KBM-7 (cell line): ENCODE measurements at places on chromosomes 2 and 18.
A peak's percentile ranks its signal among the peaks of the same experiment; 100 is the strongest.

- no peak for DNase-seq
Observed at GRCh38 chr2:26905341-26906198, 57.6 kb downstream of the DPYSL5 start.

GRCh38 chr18:60350150-60350549, 22.4 kb downstream of the MC4R start:
- DNase-seq, result no peak

DNA sequence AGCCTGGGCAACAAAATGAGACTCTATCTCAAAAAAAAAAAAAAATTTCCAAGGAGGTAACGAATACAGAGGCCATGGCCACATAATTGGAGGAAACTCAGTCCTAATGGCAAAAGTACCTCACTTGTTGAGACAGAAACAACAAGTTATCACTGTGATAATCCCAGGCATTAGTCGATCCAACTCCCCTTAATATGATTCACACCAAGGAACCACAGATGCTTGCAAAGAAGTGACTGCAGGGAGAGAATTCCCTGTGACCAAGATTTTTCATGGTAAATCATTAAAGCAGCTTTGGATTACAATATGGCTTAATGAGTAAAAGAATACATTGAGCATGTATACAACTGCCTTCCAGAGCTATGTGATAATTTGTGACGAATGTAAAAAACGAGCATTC, 80.4 kb upstream of the RNU4ATAC start:
- DNase-seq, result no peak

DNA sequence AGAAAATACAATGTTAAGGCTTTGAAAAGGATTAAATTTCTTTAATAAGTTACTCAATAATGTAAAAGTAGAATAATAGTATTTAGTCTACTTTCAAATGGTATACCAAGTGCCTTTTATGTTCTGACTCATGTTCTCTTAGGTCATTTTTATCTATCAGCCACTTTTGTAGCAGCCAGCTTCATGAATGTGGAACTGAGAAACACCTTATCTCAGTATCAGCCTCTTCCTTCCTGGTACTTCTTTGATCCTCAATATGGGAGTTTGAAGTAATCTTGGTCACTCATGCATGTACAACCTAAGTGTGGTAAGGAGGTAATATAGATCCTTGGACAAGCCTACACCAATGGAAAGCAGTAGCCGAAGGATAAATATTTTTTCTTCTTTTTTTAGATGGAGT, 180.4 kb upstream of the NRXN1 start:
- DNase-seq, result no peak

DNA sequence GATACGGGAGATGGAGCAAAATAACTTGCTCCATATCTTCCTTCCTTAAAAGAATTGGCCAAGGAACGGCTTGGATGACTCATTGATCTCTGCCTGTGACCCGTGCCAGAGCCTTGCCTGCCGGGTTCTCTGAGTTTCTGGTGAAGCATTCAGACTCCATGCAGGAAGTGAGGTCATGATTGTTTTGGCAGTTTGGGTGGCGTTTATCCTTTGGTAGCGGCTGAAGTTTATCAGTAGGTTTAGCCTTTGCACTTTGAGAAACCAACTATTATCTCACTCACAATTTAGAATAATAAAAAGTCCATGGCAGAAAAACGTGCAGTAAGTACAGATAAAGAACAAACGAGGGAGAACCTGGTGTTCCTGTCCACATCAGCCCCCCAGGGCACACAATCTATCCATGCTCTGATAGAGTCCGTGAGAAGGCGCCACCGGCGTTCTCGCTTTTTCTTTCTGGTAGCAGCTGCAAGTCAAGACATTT, 15.0 kb upstream of the CTAGE1 start:
- DNase-seq, result no peak

GRCh38 chr2:48952143-48952542, 196.6 kb upstream of the LHCGR start:
- no peak for DNase-seq

- DNase-seq, result no peak
Observed at GRCh38 chr18:23504720-23505119, 1.4 kb downstream of the RMC1 start.

GRCh38 chr2:17000184-17000482, 334.5 kb upstream of the CYRIA start:
- DNase-seq, result no peak

DNA sequence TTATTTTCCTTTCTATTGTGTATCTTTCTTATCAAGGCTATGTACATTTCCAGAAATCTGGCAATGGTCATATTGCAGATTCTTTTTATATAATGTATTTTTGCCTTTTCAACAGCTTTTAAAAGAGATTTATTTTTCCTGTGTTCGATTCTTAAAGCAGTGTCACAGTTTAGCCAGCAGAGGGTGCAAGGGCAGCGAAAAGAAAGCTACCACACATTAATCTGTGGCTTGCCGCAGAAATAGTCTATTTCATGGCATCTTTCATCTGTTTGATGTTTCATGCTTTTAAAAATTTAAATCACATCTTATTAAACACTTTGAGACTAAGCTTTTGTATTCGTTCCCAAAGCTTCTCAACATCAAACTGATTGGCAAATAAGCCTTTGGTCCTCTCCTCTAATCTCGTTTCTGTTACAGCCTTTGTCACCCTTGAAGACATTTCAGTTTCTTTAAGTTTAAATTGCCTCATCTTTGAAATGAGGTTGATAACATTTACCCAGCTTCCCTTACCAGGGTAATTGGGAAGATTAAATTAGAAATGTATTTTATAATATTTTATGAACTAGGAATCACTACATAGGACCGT, 73.3 kb downstream of the PIK3C3 start:
- peak; percentile 30 for DNase-seq

- DNase-seq, result no peak
Observed at GRCh38 chr2:170554278-170554955, 160.7 kb upstream of the SP5 start.

GRCh38 chr2:69975853-69976462, 14.5 kb upstream of the ASPRV1 start:
- no peak for DNase-seq

- no peak for DNase-seq
Observed at GRCh38 chr18:23859466-23860336, 154.9 kb upstream of the TTC39C start.

DNA sequence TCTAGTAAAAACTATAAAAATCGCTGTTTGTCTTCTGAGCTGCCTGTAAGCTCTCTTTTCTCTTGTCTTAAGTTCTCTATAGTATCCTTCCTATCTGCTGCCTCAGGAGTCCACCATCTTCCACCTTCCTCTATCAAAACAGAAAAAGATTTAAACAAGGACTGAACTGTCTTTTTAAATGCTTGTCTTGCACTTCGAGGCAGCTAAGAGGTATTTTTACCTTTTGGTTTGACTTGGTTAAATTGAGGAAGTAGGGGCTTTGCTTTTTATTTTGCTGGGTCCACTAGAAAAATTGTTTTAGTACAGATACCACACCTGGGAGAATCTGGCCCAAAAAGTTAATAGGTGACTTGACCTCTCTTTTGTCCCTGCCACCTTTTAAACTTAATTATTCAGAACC, 12.2 kb downstream of the SESTD1 start:
- DNase-seq, result no peak

- no peak for DNase-seq
Observed at GRCh38 chr2:157991932-157992331, 109.7 kb upstream of the UPP2 start.
